ENCODE measurements at places on chromosomes 2 and 18.

DNA sequence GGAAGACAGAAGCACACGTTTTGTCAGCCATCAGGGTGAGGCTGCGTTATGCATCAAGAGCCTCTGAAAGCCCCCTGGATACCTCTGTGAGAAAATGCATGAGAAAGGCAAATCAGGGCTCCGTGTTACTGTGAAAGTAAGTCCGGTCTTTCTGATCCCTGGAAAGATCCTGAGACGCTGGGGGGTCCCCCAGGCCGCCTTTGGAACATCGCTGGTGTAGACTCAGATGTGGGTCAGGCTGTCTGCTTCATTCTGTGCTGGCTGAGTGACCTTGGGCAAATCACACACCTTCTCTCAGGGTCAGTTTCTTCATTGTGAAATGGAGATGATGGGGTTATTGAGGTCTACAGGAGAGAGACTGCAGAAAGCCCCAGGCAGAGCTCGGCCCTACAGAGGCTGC, 42.0 kb upstream of the HS6ST1 start:
- no peak for DNase-seq

GRCh38 chr2:75030218-75031009, 72.0 kb downstream of the POLE4 start:
- no peak for DNase-seq

- DNase-seq: no peak
These were observed 90.7 kb downstream of the CRIM1 start for GRCh38 chr2:36446294-36446693.

GRCh38 chr2:28568036-28568435, 72.2 kb downstream of the PLB1 start:
- no peak for DNase-seq

- DNase-seq: no peak
These were observed 82.3 kb upstream of the NDUFV2 start for GRCh38 chr18:9020221-9020620.

DNA sequence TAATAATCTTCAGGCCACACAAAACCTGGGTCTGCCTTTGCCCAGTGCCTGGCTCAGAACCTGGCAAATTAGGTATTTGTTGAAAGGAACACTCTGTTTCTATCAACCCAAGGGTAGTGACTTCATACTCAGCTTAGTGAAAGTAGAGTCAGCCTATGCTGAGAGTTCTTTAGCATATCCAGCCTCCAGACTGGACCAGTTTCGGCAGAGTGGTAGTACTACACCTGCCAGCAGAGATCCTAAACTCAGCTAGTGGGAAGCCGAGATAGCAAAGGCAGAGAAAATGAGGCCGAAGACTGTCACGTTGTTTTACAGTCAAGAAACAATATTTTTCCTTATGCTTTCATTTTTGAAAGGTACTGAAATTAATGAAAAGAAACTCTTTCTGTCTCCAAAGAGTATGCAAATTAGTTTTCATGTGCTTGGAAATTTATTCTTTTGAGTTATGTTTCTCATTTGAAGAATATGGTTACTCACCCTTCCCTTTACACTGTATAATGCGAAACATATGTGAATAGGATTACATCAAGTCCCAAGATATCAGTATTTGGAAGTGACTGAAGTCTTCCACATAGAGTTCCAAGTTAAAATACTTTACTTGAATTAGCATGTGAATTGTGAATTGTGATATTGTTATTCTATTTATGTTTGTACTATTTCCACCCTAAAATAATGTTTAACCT, 52.2 kb upstream of the UGP2 start:
- peak; percentile 37 for DNase-seq

DNA sequence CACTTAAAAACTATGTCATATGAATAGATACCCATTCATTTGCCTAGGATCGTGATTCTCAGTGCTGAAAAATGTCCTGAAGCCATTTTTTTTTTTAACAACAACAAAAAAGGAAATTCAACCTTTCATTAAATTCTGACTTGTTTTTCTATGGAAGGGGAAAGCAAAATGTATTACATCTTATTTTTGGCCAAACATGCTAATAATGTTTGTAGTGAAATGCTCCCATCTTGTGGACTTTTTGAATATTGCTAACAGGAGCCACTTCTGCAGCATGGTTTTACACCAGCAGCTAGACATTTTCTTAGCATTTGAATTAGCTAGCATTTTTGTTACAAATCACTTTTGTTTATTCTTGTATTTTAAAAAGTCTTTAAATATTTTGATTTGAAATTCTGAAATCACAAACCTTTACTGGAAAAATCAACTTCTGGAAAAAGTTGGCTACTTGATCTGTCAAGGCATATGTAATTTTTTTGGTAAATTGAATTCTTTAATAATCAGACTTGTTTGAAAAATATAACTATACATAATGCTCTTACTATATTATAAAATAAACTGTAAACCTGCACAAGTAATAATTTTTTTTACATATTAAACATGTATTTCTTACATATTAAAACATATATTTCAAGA, 75.8 kb downstream of the KIDINS220 start:
- DNase-seq: peak; percentile 48

- no peak for DNase-seq
These were observed 371 bp upstream of the LCLAT1 start for GRCh38 chr2:30446602-30447148.

- DNase-seq: no peak
These were observed 2.8 kb downstream of the TMEM169 start for GRCh38 chr2:216084547-216084946.

- no peak for DNase-seq
These were observed 87.7 kb downstream of the LYPD6 start for GRCh38 chr2:149418065-149418464.

GRCh38 chr2:200575957-200576356, 9.9 kb upstream of the AOX1 start:
- peak; percentile 33 for DNase-seq

DNA sequence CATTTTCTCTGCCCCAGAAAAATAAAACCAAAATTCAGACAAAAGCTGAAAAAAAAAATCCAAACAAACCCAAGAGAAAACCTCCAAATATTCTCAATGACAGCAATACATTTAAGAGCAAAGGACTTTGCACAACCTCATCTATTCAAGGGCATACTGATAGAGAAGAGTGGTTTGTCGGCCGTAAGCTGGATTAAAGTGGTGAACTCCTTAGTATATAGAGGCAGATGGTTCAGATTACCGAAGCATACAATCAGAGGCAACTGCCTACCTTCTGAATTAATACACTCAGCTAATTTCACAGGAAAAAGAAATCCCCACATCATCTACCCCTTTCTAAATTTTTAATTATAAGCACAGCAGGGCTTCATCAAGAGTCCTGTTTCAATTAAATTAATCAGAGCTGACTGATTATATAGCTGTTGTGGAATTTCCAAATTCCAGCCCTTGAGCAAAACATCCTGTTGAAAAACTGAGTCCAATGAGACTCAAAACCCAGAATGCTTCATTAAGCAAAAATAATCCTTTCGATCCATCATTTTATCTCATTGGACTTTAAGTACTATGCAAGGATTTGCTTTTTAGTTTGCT, at the start of gene CPLX4:
Gene CPLX4, minus strand, starts transcription at position 190 of the 591 bp plus-strand sequence. Its CDS starts 187 bp downstream, at position 3.
- no peak for DNase-seq

DNA sequence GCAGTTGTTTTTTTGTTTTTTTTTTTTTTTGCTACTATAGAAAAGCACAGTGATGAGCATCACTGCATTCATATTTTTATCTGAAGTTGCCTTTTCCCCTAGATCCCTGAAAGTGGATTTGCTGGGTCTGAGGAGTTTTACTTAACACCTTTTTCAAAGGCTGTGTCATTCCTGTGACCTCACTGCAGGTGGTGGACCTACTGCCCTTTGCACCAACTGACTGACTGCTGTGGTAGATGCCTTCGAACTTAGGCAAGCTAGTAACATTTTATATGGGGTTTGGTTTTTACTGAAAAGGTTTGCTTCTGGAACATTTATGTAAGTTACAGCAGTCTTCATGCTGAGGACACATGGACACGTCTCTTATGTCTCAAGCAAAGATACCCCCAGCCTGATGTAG, 36.2 kb downstream of the SPTBN1 start:
- DNase-seq: no peak

GRCh38 chr18:35386600-35387100, 9.5 kb upstream of the ZNF396 start:
- DNase-seq: peak; percentile 89

DNA sequence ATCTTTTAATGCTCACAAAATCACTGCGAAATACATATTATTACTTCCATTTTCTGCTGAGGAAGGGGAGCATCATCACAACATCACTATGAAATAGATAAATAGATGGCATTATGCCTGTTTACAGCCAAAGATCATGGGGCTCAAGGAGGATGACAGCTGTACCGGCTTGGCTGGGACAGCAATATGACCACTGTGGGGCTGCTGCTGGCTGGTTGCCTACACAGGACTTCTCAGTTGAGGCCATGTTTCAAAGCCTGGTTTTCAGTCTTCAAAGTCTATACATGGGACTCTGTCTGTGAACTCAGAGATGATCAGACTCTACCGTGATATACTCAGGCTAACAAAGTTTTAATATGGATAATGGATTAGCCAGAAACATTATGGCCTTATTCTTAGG, 58.7 kb downstream of the SPATS2L start:
- no peak for DNase-seq

GRCh38 chr2:224379986-224380385, 21.9 kb downstream of the FAM124B start:
- DNase-seq: no peak

DNA sequence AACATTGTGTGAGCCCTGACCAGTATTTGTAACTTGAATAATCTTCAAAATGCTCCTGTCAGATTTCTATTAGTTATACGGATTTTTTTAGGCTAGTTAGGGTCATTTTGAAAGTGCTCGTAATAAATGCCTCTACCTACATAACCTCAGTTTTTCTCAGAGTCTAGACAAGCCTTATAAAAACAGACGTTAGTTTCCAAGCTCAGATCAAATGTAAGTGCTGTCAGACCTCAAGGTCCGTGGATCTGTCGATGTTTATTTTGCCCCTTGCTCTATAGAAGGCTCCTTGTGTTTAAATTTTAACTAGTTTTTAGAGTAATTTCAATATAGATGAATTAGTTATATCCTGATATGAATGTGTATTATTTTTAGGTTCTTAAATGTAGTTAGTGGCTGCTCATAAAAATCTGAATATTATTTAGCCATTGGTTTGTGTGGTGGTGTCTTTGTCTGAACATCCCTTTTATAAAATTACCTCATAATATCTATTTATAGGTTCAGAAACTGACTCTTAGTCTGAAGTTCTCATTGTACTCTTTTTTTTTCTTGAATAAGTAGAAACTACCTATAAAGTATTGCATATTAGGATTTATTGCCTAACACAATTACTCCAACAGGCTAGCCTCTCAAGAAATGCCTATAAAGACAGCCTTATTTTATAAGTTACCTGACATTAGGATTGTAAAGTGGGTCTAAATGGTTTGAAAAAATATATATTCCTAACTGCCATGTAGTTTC, 71.1 kb downstream of the MTA3 start:
- no peak for DNase-seq

GRCh38 chr2:19474128-19474527, 115.7 kb upstream of the OSR1 start:
- DNase-seq: peak; percentile 85

DNA sequence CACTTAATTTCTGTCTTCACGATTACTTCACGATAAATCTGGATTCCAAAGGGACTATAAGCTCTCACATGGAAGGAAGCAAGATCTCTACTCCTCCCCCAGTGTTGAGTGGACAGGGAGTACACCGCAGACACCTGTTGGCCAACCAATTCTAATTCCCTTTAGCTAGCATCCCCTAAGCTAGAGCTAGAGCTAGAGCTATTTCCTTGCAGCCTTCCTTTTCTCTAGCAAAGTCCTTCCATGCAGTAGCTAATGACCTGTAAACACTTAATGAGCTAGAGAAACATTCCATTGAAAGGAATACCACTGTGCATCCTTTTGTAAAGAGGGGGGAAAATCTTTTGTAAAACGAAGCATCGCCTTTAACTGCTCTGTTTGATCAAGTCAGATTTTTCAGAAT, 56.5 kb downstream of the BCL11A start:
- DNase-seq: no peak

- no peak for DNase-seq
These were observed 62.9 kb downstream of the COL6A3 start for GRCh38 chr2:237351046-237351445.

GRCh38 chr2:149743842-149744448, 156.4 kb upstream of the MMADHC start:
- DNase-seq: peak; percentile 94

GRCh38 chr2:60867007-60867406, 14.4 kb upstream of the REL start:
- DNase-seq: no peak

DNA sequence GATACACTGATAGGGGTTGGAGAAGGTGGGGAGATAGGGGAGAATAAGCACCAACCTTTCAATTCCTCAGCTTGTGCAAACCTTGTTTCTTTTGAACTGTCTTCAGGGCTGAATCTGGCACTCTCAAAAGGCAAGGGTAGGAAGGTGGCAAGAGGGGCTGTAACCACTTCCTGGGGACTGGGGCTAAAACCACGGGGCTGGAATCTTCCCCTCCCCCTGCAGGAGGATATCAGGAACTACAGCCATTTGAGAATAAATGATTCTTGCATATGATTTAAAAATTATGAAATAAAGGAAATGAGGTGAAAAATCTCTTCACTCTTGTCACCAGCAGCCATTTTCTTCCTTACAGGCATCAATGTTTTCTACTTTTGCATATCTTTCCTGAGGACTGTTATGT, 50.8 kb downstream of the ATOH8 start:
- no peak for DNase-seq

GRCh38 chr2:29105375-29105774, 9.8 kb upstream of the CLIP4 start:
- no peak for DNase-seq

DNA sequence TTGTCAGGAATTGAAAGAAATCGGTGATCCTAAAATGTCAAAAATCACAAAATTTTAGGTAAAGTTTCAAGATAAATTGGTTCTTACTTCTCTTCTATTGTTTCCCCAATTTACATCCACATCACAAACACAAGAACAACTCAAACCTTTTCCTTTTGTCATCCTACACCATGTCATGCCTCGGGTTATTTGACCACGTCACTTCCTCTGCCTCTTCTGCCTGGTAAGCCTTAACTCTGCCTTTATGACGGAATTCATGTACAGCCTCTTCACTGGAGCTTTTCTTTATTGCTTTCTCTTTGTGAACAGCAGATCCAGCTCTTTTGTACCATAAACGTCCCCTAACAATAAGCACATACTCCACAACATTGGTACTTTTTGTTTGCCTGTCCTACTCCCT, 258.0 kb downstream of the DPP10 start:
- no peak for DNase-seq

DNA sequence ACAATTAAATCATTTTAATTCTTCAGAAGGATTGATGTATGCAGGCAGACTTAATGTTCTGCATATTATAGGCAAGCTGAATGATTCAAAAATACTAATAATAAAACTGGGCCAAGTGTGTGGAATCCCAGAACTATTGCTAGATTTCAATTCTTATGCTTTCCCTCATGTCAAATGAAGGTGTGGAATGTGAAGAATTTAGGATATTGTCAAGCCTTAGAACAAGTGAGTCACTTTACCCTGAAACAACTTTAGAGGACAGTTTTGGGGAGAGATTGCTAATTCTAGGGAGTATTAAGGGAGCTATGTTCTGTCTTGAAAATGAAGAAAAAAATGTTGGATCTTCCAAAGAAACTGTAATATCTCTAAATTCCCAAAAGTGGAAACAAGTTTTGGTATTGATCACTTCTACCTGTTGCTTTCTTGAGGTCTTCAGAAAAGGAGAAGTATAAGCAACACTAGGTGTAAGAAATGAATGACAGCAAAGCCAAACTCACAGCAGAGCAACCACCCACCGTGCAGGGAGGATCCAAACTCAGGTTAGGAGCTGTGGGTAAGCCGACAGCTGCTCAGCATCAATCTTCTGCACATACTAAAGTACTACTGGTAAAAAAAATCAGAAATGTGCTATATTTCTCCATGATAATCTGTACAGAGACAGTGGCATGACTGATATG, 818.1 kb downstream of the SLC4A3 start:
- DNase-seq: no peak

GRCh38 chr18:48994044-48994651, 43.4 kb upstream of the SMAD7 start:
- peak; percentile 94 for DNase-seq
